ENCODE measurements at places on chromosomes 5 and 9.

GRCh38 chr9:101323129-101323528 is 61.7 kb downstream of the BAAT start:
- no peak for DNase-seq

DNA sequence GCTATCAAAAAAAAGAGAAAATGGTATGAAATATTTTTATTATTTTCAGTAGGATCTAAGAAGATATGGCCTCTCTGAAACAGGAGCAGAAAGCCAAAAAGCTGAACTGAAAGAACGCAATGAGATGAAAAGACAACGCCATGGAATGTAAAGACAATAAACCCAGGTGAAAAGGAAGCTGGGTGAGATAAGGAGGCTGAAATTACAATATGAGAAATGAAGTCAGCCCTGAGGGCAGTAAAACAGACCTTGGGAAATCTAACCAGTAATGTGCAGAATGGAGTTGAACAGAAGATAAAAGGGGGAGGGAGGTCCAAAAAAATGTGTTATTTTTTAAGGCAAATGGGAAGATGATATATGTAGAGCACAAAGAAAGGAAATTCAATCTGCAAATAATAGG is 265.3 kb downstream of the ENC1 start:
- no peak for DNase-seq

- DNase-seq: no peak
Observed at GRCh38 chr9:34499076-34499475, 23.7 kb downstream of the ENHO start.

DNA sequence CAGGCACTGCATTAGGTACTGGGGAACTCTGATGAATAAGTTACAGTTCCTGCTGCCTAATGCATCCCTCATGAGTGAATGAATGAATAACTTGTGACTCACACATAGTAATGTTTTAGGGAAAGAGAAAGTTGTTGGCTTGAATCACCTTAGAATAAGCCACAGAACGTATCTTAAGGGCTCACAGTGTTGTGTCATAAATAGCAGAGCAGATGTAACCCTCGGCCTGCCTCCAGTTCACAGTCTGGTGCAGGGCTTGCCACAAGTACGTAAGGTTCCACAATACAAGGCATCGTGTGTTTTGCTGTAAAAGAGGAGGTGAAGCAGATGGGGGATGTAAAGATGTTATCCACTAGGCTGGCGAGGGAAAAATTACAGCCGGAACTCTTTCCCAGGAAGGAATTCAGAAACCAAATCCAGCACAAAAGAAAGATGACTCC is 218.7 kb downstream of the TRPM3 start:
- DNase-seq: no peak

- peak; percentile 20 for DNase-seq
Observed at GRCh38 chr9:91734371-91734981, 215.6 kb downstream of the ROR2 start.

DNA sequence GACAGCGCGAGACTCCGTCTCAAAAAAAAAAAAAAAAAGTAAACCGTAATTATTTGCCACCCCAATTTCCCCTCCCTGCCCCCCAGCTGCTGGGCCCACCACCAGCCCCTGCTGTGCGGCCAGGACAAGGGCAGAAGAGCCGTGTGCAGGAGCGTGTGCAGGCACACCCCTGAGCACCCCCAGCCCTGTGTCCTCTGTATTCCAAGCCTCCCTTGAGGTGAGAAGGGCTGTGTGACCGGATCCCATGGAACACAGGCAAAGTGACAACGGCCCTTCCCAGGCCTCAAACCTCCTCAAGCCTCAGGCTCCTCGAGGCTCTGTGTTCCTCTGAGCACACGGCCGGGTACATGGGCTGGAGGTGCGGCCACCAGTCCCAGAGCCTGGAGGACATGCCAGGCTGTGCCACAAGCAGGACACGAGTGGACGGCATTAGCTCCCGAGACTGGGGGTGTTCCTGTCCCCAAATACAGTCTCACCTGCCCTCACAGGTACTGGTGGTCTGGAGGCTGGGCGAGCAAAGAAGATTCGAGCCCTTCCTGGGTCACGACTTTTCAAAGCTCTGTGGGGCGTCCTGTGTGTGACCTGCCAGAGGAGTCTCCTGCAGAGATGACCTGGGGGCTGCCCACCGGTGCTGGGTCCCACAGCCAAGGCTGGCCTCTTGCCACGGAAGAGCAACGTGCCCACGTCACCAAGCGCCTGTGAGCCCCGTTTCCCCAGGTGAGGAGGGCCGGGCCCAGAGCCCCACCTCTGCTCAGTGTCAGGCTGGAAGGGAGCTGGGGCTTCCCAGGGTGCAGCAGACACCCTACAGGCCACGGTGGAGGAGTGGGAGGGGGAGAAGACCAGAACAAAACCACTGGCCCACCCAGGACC is 47.1 kb upstream of the SIMC1 start:
- DNase-seq: no peak

- DNase-seq: no peak
Observed at GRCh38 chr5:36654564-36654963, 48.2 kb downstream of the SLC1A3 start.

- DNase-seq: no peak
Observed at GRCh38 chr5:135713161-135713915, 121.1 kb upstream of the SLC25A48 start.

DNA sequence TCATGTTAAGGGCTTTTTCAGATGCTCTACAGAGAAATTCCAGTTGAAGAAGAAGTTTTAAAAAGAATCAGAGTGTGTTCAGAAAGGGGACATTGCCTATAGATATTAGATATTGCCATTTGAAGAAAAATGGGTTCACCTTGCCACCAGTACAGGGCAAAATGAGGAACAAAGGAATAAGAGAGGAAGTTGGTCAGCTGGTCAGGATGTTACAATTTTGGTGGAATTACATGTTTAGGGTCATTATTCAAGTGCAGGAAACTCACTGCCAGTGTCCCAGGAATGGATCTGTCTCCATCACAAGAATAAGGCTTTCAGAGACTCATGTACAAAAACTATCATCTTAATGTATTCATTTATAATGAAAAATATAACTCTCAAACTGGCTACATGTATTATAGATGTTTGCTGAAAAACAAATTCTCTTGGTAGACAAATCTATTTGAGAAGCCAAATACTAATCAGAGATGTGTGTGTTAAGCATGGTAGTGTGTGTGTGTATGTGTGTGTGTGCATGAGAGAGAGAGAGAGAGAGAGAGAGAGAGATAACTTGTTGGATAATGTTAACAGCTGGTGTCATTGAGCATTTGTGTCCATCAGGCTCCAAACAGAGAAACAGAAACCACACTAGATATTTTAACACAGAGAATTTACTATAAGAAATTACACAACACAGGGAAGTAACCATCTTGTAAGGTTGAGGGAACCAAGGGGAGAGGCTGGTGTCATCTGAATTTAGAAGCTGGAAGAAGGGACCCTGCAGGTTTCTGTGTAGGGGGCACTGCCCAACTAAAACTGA is 5.0 kb upstream of the C1QTNF3 start:
- DNase-seq: no peak

DNA sequence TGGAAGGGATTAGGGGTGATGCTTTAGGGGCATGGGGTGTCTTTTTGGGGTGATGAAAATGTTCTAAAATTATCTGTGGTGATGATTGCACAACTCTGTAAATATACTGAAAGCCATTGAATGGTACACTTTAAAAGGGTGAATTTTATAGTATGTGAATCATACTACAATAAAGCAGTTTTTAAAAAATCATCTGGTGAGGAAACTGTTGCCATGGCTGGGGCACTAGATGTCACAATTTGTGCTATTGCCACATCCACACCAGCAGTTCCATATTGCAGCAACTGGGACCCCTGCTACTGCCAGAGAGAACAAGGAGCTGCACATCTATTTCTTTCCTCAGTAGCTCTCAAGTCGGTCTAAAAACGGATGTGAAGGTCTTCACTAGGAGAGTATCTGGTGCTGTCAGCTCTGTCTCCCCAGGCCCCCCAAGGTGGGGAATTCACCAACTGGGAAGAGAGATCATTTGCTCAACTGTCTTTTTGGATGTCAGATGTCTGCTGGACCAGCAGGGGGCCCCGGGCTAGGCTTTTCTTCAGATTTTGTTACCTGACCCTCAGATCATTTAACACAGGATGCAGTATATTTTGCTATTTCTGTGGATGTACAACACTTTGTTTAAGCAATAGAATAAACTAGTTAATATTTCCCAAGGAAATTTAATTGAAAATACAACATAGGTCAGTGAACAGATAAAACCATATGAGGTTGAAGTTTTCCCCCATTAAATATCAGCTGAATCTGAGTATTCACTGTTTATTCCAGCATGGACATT is 13.2 kb downstream of the CMYA5 start:
- DNase-seq: no peak

- no peak for DNase-seq
Observed at GRCh38 chr5:149550594-149551226, 529 bp downstream of the CSNK1A1 start.

- DNase-seq: no peak
Observed at GRCh38 chr9:96398582-96399324, 15.2 kb upstream of the SLC35D2 start.

GRCh38 chr5:109060378-109061025 is 312.8 kb downstream of the FER start:
- DNase-seq: no peak

GRCh38 chr9:27022920-27023319 is 17.4 kb upstream of the LRRC19 start:
- DNase-seq: no peak

- no peak for DNase-seq
Observed at GRCh38 chr5:82424211-82424610, 146.1 kb upstream of the RPS23 start.

GRCh38 chr9:115912086-115912485 is 241.5 kb upstream of the PAPPA start:
- DNase-seq: no peak

Data from stimulated activated CD8-positive, alpha-beta memory T cell treated with anti-CD3 and anti-CD28 coated beads, Interleukin-4, amount 100 ng/mL, for 1 hour (primary cell).